ENCODE measurements at places on chromosomes 11 and 22.
A peak's percentile ranks its signal among the peaks of the same experiment; 100 is the strongest.

DNA sequence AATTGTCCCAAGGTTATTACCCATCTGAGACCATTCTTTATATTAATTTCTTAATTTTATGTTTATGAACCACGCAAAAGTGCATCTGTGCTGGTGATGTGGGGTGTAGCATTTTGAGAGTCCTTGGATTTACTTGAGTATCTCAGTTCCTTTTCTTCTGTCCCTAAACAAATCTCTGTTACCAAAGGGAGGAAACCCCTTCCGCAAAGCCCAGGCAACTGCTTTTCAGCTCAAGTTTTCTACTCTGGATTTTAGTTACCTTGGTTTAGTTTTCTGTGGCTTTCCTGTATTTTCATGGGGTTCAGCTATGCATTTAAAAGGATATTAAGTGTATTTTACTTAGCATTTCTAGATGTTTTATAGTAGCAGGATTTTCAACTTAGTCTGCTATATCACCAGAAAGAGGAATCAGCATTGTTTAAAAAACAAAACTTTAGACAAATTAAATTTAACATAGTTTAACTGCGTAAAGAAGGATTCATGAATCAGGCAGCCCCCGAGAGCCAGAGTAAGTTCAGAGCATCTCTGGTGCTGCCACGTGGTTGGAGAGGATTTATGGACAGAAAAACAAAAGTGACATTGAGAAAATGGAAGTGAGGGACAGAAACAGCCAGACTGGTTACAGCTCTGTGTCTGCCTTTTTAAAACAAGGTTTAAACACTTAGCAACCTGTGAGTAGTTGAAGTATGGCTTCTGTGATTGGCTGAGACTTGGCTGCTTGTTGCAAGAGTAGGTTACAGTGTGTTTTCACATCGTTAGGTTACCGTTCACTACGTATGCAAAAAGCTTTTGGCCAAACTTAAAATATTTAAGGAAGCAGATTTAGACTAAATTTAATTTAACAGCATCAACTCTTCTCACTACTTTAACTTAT, 9.6 kb downstream of the ADM start:
- DNase-seq = no peak

DNA sequence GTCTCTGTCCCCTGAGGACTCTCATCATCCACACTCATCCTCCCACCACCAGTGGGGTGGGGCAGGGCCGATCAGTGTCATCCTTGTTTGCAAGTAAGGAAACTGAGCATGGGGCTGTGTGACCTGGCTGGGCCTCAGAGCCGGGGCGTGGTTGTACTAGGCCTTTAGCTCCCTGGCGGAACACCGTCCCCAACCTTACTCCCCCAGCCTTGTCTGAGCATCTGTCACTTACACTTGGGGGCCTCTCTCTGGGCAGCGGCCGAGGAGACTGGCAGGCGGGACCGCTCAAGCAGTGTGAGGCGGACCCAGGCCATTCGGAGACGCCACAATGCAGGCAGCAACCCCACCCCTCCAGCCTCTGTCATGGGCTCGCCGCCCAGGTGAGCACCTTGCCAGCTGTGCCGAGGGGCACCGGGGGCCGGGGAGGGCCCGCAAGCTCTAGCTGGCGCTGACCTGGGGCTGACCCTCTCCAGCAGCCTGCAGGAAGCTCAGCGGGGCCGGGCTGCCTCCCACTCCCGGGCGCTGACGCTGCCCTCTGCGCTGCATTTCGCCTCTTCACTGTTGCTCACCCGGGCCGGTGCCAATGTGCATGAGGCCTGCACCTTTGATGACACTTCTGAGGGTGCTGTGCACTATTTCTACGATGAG, 3.8 kb downstream of the PCNX3 start:
- DNase-seq = no peak

GRCh38 chr11:13366266-13367026, 88.9 kb downstream of the BMAL1 start:
- DNase-seq = no peak

GRCh38 chr11:118265954-118266353, 1.9 kb upstream of the MPZL2 start:
- no peak for DNase-seq

- no peak for DNase-seq
Observed at GRCh38 chr11:66546368-66546965, at the start of gene ACTN3. TSS of gene ACTN3 (plus strand) at chr11:66546903. CDS start at chr11:66546938, 35 bp downstream.

DNA sequence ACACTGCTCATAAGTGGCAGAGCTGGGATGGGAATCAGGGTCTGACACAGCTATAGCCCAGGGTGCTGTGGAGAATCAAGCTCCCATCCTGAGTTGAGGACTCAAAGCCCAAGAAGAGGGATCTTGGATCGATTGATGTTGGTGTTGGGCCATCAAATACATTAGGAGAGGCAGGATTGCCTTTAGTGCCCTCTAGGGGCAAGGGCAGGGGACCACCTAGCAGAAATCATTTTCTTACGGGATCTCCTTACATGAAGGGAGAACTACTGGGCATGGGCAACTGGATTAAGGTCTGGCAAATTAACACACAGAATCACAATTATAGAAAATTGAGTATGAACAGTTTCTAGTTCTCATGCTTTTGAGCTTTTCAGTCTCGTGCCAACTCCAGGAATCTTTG, 24.9 kb upstream of the EMSY start:
- no peak for DNase-seq

- DNase-seq = peak; percentile 64
Observed at GRCh38 chr11:45102810-45103621, 43.4 kb upstream of the PRDM11 start.

- DNase-seq = no peak
Observed at GRCh38 chr22:29199702-29200400, 5.8 kb upstream of the EMID1 start.

DNA sequence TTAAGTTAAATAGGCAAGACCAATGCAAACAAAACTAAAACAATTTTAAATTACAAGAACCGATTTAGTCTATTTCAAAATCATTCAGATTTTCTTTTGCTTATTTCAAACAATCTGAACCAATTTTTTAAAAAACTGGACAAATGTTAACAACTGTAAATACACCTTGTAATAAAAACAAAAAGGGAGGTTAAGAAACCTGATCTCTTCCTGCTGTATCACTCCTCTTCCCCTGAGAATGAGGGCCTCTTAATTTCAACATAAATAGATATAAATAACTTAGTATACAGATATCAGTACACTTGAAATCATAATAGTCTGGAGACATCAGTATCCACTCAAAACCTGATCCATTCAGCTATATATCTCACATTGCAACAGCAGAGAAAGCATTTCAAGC, 346.6 kb downstream of the TTC28 start:
- DNase-seq = no peak

DNA sequence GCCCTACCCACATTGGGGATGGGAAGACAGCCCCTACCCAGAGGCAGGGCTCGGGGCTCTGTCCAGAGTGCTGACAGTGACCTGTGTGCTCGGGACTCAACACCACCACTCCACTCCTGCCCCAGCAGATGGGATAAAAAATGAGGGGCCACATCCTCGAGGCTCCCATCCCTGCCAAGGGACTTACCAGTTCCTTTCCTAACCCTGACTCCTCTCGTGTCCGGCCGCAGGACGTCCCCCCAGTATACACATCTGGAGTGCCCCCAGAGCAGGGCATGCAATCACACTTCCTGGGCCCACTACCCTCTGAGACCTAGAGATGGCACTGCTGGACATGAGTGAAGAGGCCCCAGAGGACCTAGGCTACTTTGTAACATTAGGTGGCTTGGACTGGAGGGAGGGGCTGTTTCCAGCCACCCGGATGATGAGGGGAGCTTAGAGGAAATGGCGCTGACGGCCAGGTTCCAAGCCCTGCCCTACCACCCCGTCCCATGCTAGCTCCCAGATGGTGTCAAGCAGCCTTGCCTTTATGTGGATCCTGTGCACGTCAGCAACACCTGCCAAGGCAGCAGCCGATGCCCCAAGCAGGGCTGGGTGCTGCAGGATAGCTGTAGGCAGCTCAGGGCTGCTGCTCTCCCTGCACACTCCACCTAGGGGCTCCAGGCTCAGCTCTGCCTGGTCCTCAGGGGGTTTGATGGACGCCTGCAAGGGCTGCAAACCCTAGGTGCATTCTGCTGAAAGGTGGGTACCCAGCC, 86.6 kb downstream of the DGCR2 start:
- no peak for DNase-seq

GRCh38 chr22:48923165-48923865, 904.4 kb downstream of the BRD1 start:
- no peak for DNase-seq

- DNase-seq = no peak
Observed at GRCh38 chr11:79421820-79422219, 19.0 kb downstream of the TENM4 start.

GRCh38 chr11:87465716-87466115, 428.0 kb downstream of the TMEM135 start:
- DNase-seq = no peak

DNA sequence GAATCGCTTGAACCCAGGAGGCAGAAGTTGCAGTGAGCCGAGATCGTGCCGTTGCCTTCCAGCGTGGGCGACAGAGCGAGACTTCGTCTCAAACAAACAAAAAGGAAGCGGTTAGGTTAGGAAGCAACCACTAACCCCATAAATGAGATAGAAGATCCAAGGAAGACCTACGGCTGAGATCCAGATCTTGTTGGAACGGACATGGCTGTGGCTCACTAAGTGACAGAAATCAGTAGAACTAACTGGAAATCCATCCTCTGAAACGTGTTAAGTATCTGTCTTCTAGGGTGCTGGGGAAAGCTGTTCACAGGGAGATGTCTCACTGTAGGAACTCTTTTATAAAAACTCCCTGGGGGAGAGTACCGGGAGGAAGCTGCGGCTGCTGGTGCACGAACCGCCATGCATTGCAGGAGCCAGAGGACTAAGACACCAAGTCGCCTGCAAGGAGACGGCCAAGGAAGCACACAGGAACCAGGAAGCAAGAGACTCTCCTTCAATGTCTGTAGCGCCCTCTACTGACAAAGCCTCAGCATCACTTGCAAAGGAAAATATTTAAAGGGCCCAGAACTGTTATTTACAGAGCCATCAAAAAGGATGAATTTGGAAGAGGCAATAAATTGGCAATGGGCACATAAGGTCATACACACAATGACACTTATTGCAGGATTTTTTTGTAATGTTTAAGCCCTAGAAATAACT, 16.9 kb upstream of the SPTY2D1 start:
- DNase-seq = no peak
